ENCODE measurements at places on chromosomes 1 and 21.

GRCh38 chr1:206497363-206497762 is 10.0 kb upstream of the RASSF5 start:
- no peak for DNase-seq

- DNase-seq: no peak
Measured at GRCh38 chr1:179127163-179127895, 45.5 kb downstream of the TOR3A start.

DNA sequence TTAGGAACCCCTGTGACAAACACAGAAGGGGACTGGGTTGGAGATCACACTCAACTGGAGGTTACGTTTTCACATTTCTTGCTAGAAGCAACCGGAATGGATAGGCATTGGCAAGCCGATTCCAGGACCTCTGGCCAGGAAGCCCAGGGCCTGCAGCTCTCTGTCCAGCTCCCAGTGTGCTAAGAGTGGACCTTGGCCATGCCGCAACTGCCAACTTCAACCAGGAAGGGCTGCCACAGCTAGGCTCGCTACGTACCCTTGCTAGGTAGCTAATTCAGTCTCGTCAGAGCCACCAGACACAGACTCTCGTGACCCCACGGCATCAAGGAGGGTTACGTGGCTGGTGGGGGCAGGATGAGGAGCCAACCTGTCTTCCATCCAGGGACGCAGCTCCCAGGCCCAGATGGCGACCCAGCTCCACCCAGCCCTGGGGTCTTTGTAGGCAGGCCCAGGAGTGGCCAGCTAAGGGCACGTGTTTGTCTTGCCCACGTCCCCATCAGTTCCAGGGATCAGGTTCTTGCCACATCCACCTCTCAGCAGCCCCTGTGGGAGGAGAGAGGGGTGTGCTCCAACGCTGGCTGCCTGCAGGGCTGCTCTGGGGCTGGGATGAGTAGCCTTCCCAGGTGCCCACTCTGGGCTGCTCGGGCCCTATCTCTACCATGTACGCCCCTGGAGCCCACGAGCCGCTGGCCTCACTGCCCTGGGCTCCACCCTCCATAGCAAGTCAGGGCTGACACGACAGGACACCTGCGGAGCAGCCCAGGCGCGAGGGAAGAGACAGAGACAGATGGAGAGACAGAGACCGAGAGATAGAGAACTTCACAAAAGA is 39.2 kb downstream of the UBE2G2 start:
- DNase-seq: no peak

DNA sequence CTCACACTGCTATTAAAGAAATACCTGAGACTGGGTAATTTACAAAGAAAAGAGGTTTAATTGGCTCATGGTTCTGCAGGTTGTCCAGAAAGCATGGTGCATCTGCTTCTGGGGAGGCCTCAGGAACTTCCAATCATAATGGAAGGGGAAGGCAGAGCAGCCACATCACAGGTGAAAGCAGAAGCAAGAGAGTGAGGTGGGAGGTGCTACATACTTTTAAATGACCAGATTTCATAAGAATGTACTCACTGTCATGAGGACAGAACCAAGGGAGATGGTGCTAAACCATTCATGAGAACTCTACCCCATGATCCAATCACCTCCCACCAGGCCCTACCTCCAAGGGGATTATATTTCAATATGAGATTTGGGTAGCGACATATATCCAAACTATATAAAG is 55.7 kb downstream of the MRPL39 start:
- no peak for DNase-seq

- no peak for DNase-seq
Measured at GRCh38 chr1:186781730-186782129, 47.0 kb upstream of the PLA2G4A start.

DNA sequence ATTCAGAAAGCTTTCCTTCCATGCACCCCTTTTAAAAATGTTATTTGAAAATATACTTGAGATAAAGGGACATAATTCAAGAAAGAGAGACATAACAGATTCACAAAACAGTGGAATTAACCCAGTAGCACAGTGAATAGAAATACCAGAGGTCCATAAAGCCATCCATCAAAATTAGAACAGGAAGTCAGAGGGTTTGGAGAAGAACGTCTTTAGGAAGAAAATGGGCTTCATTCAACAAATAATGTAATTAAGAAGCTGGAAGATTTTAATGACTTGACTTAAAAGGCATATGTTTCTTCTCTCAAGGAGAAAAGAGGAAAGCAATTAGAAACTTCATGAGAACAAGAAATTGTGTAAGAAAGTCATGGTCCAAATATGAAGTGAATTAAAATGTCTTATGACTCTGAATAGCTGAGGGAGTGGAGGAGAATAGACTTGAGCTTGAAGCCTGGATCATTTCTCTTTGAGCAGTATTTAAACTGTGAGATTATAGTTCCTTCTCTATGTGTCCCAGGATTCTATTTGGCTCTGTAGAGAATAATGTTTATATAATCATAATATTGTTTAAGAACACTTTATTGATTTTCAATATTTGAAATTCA is 7.9 kb upstream of the HCRTR1 start:
- no peak for DNase-seq

- DNase-seq: no peak
Measured at GRCh38 chr1:94247138-94248094, 10.0 kb upstream of the ARHGAP29 start.

DNA sequence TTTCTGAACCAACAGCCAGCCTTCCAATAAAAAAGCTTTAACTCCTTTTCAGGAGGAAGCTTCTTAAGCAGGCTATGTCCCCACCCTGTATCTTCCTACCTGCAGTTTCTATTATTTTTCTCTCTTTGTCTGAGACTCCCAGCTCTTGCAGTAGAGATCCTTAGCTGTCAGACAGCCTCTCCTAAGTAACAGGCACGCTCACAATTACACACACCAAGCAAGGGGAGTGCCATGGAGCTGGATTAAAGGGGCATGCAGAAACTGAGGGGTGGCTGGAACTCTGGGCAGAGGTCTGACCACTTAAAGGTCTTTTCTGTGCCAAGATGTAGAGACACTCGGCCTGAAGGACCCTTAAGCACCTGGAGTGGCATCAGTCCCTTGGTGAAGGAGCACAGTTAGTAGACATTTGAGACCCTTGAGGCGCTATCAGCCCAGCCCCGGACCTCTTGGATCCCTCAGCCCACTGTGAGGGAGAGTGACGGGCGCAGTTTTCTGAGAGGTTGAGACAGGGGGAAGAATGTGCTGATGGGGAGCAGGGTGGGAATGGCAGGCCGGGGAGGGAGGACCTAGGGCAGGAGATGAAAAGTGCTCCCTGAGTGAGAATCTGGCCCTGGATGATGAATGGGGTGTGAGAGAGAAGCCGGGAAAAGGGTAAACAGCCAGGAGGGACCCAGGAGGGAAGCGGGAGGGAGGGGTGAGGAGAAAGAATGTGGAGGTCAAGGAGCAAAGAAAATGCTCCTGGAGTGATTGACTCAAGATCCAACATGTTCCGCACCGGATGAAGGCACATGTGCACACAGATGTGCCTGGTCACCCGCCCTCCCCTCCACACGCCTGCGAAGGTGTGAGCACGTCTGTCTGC is 13.3 kb downstream of the PLXNA2 start:
- DNase-seq: no peak

- DNase-seq: no peak
Measured at GRCh38 chr1:59752556-59753414, 62.0 kb upstream of the HOOK1 start.

GRCh38 chr1:198530953-198531352 is 9.5 kb downstream of the ATP6V1G3 start:
- no peak for DNase-seq

- DNase-seq: no peak
Measured at GRCh38 chr1:16300436-16300835, 51.8 kb downstream of the FBXO42 start.

- DNase-seq: no peak
Measured at GRCh38 chr1:208928349-208929010, 655.0 kb upstream of the CAMK1G start.

- no peak for DNase-seq
Measured at GRCh38 chr1:91650764-91651163, 150.1 kb downstream of the CDC7 start.

DNA sequence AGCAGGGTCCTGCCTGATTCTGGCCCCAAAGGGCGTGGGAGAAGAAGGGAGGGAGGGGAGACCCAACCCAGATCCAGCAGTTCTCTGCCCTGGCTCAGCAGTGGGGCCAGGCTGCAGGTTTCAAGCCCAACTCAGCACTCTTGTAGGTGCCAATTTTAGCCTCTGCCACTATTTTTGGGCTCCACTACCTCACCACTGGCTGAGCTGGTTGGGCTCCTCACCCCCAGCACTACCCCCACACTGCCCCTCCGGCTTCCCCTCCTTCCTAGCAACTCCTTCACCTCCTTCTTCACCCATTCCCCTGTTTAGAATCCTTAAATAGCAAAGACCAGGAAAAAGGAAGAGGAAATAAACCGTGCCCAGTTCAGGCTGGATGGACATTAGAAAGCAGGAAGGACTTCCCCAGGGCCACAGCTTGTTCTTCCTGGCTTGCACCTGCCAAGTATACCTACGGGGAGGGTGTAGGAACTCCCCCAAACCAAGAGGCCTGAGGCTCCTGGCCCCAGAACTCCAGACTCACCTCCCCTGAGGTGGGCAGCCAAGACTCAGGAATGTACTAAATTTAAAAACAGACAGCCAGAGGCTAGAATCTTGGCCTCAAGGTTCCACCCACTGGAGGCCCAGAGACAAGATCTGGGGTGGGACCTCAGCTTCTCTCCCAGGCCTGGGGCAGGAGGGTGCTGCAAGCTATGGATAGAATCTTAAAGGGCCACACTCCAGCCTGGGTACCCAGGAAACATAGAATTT is 1.4 kb upstream of the ARHGEF2 start:
- no peak for DNase-seq

GRCh38 chr21:25850126-25850842 is 115.5 kb downstream of the GABPA start:
- no peak for DNase-seq

DNA sequence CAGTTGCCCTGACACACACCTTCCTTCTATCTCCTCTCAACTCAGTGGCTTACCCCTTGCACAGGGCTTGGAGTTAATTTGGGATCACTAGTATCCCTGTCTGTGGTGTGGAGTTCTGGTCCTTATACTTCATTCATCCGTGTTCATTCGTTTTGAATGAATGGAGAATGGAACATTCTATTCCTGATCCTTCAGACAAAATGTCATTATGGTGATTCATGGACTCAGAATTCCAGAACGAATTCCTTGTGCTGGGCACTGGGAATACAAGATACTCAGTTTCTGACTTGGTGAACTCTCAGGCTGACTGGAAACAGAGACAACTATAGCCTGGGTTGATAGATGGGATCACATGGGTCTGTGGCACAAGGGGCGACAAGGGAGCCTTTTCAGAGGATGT is 49.9 kb upstream of the TRABD2B start:
- no peak for DNase-seq

- no peak for DNase-seq
Measured at GRCh38 chr1:119188926-119189325, 48.5 kb upstream of the WARS2 start.

DNA sequence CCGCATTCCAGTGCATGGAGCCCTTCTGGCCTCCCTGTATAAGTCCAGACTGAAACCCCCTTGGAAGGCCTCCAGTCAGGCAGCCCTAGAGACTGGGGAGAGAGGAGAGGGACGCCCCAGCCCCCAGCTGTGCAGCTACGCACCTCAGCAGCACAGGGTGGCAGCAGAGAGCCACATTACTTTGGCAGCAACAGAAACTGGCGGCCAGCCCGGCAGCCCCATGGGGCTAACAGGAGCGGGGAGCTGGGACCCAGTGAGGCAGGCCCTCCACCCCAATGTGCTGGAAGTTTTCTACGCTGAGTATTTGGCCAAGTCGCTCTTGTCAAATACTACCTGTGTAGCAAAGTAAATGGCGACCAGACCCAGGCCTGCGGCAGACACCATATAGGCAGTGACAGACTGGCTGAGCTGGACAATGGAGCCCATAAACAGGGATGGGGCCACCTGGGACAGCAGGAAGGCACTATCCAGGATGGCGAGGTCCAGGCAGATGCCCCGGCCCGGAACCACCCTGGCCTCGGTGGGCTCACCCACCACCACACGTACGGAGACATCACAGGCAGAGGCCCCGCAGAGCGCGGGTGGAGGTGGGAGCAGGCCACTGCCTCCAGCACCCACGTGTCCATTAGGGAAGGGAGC is 21.2 kb downstream of the SLC45A3 start:
- DNase-seq: peak; percentile 57

DNA sequence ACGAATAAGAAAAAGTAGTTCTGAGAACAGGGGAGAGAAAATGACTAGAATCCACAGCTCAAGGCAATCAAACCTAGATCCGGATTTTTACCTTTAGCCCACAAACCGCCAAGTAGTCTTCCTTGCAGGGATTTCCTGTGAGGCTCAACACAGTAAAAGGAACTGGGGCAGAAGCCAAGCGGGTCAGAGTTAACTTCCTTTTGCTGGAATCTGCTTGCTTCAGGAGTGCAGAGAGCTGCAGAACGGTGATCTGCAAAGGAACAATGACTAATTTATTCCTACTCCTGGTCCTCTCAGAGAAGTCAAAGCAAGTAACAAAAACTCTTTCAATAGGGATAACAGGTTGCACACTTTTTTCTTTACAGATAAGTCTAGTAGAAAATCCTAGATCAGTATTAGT is 53.4 kb downstream of the UBR4 start:
- DNase-seq: no peak

DNA sequence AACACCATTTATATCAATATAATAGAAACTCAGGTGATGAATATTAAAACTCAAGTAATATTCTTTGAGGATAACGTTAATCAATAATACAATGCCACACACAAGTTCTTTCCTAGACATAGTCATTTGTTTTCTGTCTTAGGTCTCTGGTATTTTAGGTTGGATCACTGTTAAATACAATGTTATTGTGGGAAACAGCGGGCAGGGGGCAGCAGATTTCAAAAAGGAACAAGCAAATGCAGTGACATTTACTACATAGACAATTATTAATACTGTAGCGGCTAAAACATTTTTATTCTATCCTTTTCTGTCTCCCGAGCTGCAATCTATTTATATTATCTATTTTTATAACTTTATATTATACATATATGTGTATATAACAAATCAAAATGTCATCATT is 186.4 kb upstream of the ZNHIT6 start:
- no peak for DNase-seq

DNA sequence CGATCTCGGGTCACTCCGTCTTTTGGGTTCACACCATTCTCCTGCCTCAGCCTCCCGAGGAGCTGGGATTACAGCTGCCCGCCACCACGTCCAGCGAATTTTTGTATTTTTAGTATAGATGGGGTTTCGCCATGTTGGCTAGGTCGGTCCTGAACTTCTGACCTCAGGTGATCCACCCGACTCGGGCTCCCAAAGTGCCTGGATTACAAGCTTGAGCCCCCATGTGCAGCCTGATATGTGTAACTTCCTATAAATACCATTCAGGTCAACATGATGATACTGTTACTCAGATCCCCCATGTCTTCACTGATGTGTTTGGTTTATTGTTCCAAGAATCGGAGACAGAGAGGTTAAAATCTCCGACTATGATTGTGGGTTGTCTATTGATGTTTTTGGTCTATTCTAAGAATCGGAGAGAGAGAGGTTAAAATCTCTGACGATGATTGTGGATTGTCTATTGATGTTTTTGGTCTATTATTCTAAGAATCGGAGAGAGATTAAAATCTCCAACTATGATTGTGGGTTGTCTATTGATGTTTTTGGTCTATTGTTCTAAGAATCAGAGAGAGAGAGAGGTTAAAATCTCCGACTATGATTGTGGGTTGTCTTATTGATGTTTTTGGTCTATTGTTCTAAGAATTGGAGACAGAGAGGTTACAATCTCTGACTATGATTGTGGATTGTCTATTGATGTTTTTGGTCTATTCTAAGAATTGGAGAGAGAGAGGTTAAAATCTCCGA is 17.0 kb downstream of the C1orf159 start:
- no peak for DNase-seq
